ENCODE measurements at places on chromosomes 3 and 15.
A peak's percentile ranks its signal among the peaks of the same experiment; 100 is the strongest.

GRCh38 chr15:33296050-33296449, 14.7 kb upstream of the RYR3 start:
- DNase-seq: peak; percentile 23

DNA sequence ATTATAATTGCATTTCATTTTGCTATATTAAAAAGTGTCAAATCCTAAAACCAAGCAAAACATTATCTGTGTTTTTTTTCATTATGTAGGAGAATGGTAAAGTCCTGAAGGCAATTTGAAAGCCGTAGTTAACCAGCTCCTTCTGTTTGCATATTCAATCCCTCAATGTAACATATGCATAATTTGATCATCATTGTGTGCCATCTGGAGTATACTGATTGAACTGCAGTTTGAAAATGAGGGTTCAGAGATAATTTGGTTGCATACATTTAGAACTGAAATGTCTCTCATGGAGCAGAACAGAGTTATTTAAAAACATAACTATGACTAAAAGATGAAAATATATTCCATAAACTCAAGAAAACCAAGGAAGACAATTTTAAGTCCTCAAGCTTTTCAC, 518.6 kb downstream of the GBE1 start:
- peak; percentile 1 for DNase-seq

DNA sequence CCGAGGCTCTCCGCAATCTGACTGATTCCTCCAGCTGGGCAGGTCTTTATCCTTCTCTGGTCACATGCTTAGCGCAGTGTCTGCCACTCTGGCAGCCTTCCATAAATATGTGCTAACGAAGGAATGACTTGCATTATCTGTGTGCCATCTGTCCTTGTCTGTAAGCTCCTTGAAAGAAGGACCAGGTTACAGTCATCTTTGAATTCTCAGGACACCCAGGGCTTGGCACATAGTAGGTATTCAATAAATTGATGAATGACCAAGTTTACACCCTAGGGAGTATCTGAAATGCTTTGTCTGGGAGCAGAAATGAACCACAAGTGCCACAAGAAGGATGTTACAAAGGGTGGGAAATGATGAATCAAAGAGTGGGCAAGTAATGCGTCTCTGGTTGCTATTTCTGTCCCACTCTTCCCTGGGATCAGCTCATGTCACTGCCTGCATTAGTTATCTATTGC, 16.5 kb upstream of the FAM3D start:
- no peak for DNase-seq

GRCh38 chr3:48689384-48689783, 3.7 kb upstream of the NCKIPSD start:
- no peak for DNase-seq

GRCh38 chr3:48879307-48879993, 19.2 kb downstream of the SLC25A20 start:
- DNase-seq: no peak

DNA sequence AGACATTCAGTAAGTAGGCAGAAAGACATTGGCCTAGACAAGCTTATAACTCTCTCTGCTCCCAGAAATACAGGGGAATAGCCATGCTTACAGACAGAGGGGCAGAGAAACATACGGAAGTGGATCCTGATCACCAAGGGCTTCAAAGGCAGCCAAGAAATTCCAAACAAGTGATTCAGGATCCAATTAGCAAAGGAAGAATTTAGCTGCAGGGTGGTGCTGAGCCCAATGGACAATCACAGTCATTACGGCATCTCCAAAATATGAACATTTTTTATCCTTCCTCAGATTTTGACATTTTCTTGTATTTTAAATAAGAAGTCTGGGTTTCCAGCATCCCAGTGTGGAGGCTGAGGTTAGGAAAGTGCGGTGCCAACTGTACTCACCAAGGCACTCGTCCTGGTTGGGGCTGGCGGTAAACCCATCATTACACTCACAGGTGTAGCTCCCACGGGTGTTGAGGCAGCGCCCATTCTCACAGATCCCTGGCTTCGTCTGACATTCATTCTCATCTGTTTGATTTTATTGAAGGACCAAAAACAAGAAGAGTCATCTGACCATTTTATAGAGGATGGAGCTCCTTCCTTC, 96.8 kb downstream of the DUT start:
- no peak for DNase-seq

DNA sequence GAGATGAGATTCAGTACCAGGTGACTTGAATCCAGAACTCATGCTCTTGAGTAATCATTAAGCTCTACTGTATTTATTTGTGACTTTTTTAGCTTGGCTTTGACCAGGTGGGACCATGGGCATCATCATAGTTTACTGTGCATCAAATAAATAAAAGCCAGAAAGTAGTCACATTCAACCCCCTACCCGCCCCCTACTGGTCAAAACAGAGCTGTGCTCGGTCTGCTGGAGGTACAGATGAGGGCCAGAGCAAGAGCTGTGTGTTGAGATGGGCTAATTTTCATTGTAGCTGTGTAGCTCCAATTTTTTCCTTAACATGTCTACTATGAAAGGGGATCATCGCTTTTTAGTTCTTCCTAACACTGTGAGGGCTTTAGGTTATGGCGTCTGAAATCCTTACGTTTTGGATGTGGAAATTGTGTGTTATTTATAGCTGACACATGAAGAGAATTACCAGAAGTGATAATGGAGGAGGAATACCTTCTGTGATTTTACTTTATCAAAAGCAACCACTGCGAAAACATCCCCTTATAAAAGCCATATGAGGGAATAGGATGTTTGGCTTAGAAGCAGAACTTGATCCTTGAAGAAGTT, 375.1 kb downstream of the PTPRG start:
- peak; percentile 38 for DNase-seq

- no peak for DNase-seq
Observed at GRCh38 chr15:60790641-60791040, 311.7 kb upstream of the ICE2 start.

- no peak for DNase-seq
Observed at GRCh38 chr15:40249477-40250303, 10.8 kb downstream of the PAK6 start.

DNA sequence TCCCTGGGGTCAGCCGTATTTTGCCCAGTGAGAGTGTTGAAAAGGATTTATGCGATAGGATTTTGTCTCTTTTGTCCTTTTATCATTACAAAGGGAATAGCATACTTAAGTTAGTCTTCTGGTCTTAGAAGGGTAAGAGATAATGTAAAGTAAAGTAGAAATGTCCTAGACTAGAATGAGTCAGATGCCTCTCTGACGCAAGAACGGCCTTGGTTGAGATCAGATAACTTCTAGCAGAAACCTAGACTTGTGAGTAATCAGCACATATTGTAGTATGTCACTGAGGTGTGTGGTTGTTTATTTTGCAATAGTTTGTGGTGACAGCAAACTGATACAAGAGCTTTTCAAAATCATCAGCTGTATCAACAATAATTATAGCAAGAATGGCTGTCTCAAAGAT, 866.1 kb downstream of the NSUN3 start:
- DNase-seq: no peak

DNA sequence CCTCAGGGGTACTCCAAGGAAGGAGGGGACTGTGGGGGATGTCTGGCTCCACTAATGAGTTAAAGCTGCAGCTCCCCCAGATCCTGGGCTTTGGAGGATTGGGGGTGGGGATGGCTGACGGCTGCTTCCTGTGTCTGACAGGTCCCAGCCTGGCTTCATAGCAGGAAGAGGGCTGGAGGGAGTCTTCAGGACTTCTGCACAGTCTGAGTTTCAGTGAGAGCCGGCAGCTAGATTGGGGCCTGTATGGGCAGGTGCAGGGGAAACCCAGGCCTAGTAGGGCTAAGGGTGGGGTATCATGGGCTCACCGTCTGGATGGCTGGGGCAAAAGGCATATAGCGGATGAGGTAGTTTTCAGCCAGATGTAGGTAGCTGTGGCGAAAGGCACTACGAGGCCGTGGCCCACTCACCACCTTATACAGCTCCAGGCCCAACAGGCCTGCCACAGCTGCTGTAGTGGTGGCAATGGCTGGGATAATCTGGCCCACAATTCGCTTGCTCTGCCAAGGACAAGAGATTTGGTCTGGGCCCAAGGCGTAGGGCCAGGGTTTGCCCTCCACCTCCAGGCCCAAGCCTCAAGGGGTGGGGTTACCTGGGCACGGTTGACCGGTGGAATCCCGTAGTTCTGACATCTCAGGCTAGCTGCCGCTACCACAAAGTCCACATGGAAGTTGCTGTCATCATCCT, 4.5 kb downstream of the INKA1 start:
- peak; percentile 66 for DNase-seq
